Stomach (tissue), 19 donors: ENCODE measurements at places on chromosomes 3 and 15. TPM values are rescaled to one million over a fixed set of nuclear protein-coding genes. Genes with fewer than 3 reads are reported as not detected.

TMEM40 gene
- not detected for total RNA-seq

MLF1 gene
- total RNA-seq, result 9.9 TPM

AHSG gene
- total RNA-seq, result not detected

CD200R1 gene
- 19.3 TPM for total RNA-seq

DNA sequence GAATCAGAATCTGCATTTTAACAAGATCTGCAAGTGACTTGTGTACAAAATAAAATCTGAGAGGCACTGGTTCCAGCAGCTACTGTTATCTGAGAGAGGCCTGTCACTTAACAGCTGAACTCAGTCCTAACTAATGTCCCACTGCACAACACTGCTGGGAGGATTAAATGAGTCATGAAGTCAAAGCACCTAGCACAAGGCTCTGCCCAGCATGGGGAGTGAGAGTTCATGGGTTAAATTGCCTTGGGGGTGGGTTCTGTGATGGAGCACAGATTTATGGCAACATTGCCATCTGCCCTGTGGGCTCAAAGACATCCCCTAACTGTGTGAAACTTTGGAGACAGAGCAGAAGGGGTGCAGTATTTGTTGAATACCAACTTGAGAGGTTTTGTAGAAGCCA is 250.9 kb downstream of the PLCL2 start:
- H3K27ac ChIP-seq, result no peak overlapping the region
- H3K4me1 ChIP-seq, result no peaks in the 10 kb centered on the region
- DNase-seq, result no peak
- H3K27me3 ChIP-seq, result no peaks in the 10 kb centered on the region
- H3K4me3 ChIP-seq, result no peak overlapping the region

DNA sequence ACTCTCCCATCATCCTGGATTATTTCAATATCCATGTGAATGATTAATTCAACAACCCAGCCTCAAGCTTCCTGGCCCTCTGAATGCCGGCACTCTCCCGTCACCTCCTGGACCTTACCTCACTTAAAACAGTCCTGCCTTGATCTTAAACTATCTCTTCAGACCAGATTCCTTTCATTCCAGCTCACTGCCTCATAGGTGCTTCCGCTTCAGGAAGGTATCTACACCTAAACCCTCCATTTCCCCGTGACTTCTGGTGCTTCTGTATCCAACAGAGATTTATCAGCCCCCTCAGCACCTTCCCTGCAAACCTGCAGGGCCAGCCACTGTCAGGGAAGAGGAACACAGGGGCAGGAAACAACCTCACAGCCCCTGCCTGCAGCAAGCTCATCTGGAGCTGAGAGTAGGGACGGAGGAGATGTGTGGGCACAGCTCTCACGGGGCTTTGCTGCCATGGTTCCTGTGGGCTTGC is 98.9 kb upstream of the TJP1 start:
- no peak overlapping the region for H3K4me3 ChIP-seq
- H3K27me3 ChIP-seq, result no peaks in the 10 kb centered on the region
- no peaks in the 10 kb centered on the region for H3K36me3 ChIP-seq
- DNase-seq, result no peak
- peaks cover 9% of the 10 kb centered on the region for H3K4me1 ChIP-seq
- no peak overlapping the region for H3K27ac ChIP-seq

DNA sequence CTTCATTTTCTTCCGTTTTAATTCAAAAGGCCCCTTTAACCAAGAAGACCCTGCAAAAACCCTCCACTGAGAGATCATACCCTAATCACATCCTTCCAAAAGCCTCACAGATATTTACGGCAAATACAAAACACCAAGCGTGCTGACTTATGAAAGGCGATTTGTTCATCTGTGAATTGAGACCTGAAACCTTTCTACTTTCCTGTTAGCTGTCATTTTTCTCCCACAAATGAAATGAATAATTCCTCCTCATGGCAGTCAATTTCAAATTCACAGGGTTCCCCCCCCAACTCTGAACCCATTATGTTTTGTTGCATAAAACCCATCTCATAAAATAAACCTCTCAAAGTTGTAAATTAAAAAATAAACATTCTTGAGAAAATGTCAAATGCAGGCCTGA is 149.6 kb downstream of the PDZRN3 start:
- DNase-seq, result no peak
- no peaks in the 10 kb centered on the region for H3K36me3 ChIP-seq
- H3K27ac ChIP-seq, result no peak overlapping the region
- no peak overlapping the region for H3K4me3 ChIP-seq

- no peaks in the 10 kb centered on the region for H3K27me3 ChIP-seq
- H3K4me1 ChIP-seq, result peaks cover 15% of the 10 kb centered on the region
- H3K36me3 ChIP-seq, result peaks cover 48% of the 10 kb centered on the region
- H3K27ac ChIP-seq, result peak overlapping the region; percentile 53
Measured at GRCh38 chr3:48268936-48269561, 28.1 kb downstream of the ZNF589 start.

- no peaks in the 10 kb centered on the region for H3K4me1 ChIP-seq
- H3K4me3 ChIP-seq, result no peak overlapping the region
- peak; percentile 53 for DNase-seq
- H3K27ac ChIP-seq, result peak overlapping the region; percentile 31
- no peaks in the 10 kb centered on the region for H3K27me3 ChIP-seq
Measured at GRCh38 chr3:74643636-74644035, 29.2 kb upstream of the CNTN3 start.

- H3K27ac ChIP-seq, result no peak overlapping the region
- no peaks in the 10 kb centered on the region for H3K4me1 ChIP-seq
- peaks cover 100% of the 10 kb centered on the region for H3K36me3 ChIP-seq
- H3K4me3 ChIP-seq, result no peak overlapping the region
Measured at GRCh38 chr3:48966876-48967361, 23.1 kb upstream of the P4HTM start.

DNA sequence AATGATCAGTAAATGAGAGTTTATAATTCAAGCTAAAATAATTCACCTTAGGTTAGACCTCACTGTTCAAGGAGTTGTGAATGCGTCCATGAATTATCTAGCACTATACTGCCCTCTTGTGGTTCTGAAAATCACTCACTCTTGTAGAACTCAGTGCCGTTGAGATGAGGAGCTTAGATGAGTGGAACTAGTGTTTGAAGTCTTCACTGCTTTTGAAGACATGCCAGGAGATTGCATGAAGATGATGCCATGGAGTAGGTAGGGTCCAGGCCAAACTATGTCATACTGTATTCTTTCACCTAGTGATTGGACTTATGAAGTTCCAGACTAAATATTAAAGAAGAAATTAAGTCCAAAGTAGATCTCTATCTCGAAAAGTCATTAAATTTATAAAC is 28.8 kb downstream of the LYSMD4 start:
- peaks cover 52% of the 10 kb centered on the region for H3K4me1 ChIP-seq
- no peak overlapping the region for H3K4me3 ChIP-seq
- peaks cover 2% of the 10 kb centered on the region for H3K36me3 ChIP-seq
- H3K27ac ChIP-seq, result no peak overlapping the region

DNA sequence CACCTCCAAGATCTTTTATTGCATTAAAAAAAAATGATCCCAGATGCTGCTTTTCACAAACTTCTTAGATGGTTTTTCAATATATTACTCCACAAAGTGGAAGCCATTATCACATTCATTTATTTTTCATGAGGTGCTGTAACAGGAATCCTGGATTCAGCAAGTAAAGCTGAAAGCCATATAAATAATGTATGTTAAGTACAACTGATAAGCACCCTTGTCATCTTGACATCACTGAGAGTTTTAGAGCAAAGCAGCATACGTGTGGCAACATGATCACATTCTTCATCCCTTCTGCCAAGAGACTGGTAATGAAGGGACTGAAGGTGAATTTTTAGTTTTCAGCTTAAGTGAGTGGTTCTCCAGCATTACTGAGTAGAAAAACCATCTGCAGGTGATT is 44.9 kb upstream of the LRRFIP2 start:
- DNase-seq, result no peak
- H3K27me3 ChIP-seq, result no peaks in the 10 kb centered on the region
- H3K36me3 ChIP-seq, result no peaks in the 10 kb centered on the region
- no peak overlapping the region for H3K27ac ChIP-seq

- H3K4me1 ChIP-seq, result no peaks in the 10 kb centered on the region
- no peak for DNase-seq
- no peaks in the 10 kb centered on the region for H3K27me3 ChIP-seq
- H3K27ac ChIP-seq, result no peak overlapping the region
- H3K36me3 ChIP-seq, result peaks cover 79% of the 10 kb centered on the region
Measured at GRCh38 chr15:43143203-43143941, 10.0 kb downstream of the TMEM62 start.

- H3K27ac ChIP-seq, result no peak overlapping the region
- H3K36me3 ChIP-seq, result no peaks in the 10 kb centered on the region
- H3K27me3 ChIP-seq, result no peaks in the 10 kb centered on the region
- peaks cover 5% of the 10 kb centered on the region for H3K4me1 ChIP-seq
Measured at GRCh38 chr3:65662095-65662494, 376.6 kb downstream of the MAGI1 start.

DNA sequence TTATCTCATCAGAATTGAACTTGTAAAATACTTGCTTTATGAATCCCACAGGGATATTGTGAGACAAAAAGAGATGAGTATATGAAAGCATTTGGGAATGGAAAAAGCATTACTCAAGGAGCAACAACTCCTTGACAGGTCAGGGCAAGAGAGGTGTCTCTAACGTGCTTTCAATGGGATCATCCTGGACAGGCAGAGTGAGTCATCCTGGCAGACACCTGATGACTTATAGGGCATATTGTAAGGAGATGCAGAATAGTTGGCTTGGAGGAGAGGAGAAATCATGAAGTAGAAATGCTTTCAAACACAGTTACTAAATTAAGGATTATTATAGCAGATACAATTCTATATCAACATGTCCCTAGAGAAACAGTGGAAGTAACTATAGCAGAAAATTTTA is 71.9 kb upstream of the THSD4 start:
- no peak overlapping the region for H3K4me3 ChIP-seq
- no peaks in the 10 kb centered on the region for H3K36me3 ChIP-seq
- H3K27ac ChIP-seq, result no peak overlapping the region
- no peak for DNase-seq
- H3K4me1 ChIP-seq, result no peaks in the 10 kb centered on the region

DNA sequence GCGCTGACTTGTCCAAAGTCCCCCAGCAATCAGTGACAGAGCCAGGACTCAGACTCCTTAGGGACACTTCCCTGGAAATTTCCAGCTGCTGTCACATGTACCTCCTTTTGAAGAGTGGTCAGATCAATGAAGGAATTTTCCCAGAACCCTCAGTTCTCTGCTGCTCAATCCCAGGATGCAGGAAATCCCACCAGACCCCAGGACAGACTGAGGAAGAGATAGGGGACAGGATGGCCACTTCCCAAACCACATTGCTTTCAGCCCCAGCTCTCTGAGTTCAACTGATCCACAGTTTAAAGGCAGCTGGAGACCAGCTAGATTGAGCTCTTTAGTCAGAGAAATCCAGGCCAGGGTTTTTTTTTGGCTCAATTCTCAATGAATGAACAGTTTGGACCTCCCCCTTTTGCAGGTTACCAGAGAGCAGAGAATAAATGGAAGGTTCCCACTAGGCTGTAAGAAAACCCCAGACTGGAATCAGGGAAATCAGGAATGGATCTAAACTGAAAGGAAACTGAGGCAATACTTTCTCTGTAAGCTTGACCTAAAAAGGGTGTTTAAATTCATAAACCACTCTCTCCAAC is 1.5 kb downstream of the CYP1A1 start:
- peaks cover 9% of the 10 kb centered on the region for H3K27me3 ChIP-seq
- H3K36me3 ChIP-seq, result no peaks in the 10 kb centered on the region
- no peak overlapping the region for H3K4me3 ChIP-seq

DNA sequence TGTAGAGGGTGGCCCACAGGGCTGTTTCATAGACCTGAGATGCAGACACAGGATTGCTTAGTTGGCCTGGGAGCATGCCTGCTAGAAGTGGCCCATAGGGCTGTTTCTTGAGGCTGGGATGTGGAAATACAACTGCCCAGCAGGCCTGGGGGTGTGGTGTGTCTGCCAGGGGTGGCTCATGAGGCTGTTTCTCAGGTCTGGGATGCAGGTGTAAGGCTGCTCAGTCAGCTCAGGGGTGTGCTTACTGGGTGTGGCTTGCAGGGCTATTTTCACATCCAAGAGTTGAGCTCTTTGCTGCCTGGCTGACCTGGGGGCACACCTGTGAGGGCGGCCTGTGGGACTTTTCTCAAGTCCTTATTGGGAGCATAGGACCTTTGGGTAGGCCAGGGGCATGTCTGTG is 131.3 kb downstream of the DOCK3 start:
- DNase-seq, result no peak
- no peak overlapping the region for H3K4me3 ChIP-seq
- H3K27me3 ChIP-seq, result no peaks in the 10 kb centered on the region

GRCh38 chr15:53611145-53611920 is 148.1 kb downstream of the WDR72 start:
- H3K4me1 ChIP-seq, result no peaks in the 10 kb centered on the region
- no peak for DNase-seq
- H3K36me3 ChIP-seq, result no peaks in the 10 kb centered on the region

DNA sequence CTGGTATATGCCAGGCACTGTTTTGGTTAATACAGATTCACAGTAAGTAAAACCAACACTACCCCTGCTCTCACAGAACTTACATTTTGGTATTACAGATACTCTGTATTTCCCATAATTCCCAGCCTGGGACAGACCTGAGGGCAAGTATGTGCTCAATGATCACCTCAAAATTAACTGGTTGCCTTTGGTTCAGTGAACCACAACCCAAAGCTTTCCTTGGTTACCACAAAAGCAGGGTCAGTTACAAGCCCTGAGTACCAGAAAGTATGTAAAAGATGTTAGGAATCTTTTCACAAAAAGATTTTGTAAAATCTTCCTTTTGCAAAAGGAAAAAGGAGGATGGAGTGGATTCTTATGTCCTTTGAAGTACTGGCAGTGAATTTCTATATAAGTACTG is 72.2 kb upstream of the GUCA1C start:
- H3K36me3 ChIP-seq, result no peaks in the 10 kb centered on the region
- H3K27ac ChIP-seq, result no peak overlapping the region
- DNase-seq, result no peak
- no peaks in the 10 kb centered on the region for H3K4me1 ChIP-seq

DNA sequence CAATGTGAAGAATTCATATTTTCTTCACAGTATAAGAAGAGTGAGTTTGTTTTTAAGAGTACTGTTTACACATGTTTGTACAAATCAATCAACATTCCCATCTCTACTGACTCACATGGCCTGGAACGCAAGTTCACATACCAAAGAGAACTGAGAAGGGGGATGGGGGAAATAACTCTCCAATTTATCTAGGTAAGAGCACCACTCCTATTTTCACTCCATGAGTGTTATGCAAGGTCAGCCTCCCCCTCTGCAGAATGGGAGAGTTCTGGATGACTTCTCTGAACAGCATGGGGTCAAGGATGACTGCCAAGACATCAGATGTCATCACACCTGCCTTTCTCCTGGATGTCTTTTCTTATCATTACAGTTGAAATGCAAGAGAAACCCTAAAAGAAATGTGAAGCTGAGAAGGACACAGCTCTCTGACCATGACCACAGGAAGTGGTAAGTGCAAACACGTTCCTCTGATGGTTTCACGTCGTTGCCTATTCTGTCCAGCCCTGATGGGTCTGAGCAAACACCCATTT is 95.2 kb downstream of the SEMA6D start:
- H3K4me1 ChIP-seq, result no peaks in the 10 kb centered on the region
- no peak overlapping the region for H3K4me3 ChIP-seq
- no peaks in the 10 kb centered on the region for H3K27me3 ChIP-seq
- H3K36me3 ChIP-seq, result no peaks in the 10 kb centered on the region
- DNase-seq, result no peak
